NCI-H187 (cell line): ENCODE measurements at places on chromosomes 16 and 17.

DNA sequence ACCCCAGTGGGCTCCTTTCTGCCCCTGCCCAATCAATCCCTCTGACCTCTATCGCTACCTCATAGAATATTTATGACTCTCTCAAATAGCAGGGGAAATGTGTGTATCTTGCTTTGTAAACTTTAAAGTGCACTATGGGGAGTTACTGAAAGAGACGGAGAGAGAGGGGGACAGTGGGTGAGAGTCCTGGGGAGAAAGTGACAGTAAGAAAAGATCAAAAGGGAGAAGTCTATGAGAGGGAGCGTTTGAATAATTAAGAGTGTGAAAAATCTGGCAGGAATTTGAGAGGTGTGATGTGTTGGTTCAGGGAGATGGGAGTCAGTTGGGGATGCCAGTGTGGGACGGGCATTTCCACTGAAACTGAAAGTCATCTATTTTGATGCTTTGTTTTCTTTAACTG, 32.6 kb downstream of the USP43 start:
- DNase-seq, result no peak

DNA sequence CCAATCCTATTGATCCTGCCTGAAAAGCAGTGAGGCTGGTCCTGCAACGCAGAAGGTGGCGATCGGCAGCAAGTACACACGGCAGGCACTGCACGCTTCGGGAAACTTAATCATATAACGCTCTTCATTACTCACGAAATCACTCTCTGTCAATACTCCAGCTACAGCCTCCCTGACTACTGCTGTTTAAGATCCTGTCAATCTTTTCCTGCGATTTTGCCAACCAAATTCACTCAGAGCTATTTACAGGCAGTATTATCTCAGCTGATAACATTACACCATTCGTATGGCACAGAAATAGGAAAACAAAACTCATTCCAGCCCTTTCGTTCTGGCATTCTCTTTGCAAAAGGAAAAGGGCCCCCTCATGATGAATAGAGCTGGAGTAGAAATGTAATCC, 262.4 kb upstream of the CDH8 start:
- DNase-seq, result no peak

- no peak for DNase-seq
Measured at GRCh38 chr16:72112906-72113615, 19.4 kb downstream of the DHX38 start.

GRCh38 chr17:37096071-37096470, 147.3 kb downstream of the AATF start:
- no peak for DNase-seq
